ENCODE measurements at places on chromosomes 2 and 18. TPM values are rescaled to one million over a fixed set of nuclear protein-coding genes. Genes with fewer than 3 reads are reported as not detected.

DNA sequence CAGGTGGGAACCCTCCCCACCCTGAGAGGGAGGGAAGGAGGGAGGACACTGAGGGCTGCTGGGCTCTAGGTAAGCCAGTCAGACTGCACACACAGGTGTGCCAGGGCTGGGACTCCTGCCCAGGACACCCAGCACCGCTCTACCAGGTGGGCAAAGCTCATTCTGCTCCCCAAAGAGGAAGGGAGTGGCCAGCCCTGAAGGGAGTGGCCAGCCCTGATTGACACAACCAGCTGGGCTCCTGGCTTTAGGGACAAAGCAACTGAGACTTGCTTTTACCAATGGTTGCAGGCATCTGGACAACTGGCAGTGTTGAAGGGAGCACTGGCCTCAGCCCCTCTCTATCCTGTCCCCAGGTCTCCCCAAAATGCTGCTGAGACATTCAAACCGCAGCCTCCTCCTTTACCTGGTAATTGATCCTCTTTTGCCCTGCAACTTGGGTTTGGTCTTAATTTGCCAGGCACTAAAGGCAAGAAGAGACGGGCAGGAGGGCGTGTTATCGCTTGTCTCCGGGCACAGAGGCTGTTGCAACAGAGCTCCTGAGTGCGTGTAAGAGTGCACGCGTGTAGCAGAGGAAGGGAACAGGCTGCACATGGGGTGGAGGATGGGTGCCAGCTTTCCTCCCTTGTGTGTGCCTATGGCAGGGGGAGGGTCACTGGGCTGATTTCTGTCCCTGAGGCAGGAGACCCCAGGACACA is 14.5 kb upstream of the FOSL2 start:
- no peak for DNase-seq

DNA sequence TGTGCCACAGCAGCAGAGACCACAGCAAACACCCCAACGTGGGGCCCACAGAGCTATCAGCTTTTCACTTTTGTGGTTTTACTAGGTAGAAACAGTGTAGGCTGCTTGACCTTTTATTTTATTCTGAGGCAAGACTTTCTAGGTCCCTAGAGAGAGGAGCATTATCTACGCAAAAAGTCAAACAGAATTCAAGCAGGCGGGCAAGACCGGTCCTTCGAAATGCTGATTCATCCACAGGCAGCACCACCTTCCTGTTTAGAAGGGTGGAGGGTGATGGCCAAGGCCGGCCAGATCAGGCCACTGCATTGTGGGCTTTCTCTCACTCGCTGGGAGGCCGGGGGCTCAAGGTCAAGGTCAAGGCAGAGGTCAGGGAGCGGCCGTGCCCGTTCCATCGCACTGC is 573.0 kb downstream of the GALR1 start:
- DNase-seq = no peak

- no peak for DNase-seq
Measured at GRCh38 chr2:213016984-213017351, 134.4 kb downstream of the IKZF2 start.

DNA sequence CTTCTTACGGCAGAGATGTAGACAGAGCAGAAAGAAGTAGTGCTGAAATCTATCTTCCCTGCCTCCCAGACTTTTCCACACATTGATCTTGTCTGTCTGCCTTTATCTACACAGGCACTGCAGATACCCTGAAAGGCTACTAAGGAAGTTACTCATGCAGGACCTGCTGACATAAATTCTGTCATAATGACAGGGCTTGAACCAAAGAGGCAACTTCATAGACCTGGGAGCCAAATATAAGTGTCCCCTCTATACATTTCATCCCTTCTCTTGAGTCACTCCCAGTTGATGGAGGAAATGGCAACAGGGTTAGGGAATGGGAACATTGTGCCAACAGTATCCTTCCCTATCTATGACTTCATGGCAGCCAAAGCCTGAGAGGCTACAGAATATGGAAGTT is 157.5 kb downstream of the TNS1 start:
- DNase-seq = no peak

GRCh38 chr2:33620-34019 is 12.7 kb downstream of the FAM110C start:
- DNase-seq = no peak

GRCh38 chr18:6610466-6610865 is 119.0 kb upstream of the ARHGAP28 start:
- DNase-seq = no peak

GRCh38 chr2:47072018-47072691 is 83.0 kb downstream of the STPG4 start:
- DNase-seq = peak; percentile 91

- DNase-seq = no peak
Measured at GRCh38 chr2:207066791-207067460, 98.8 kb downstream of the KLF7 start.

GRCh38 chr2:88753833-88754584 is 62.5 kb downstream of the RPIA start:
- no peak for DNase-seq

DNA sequence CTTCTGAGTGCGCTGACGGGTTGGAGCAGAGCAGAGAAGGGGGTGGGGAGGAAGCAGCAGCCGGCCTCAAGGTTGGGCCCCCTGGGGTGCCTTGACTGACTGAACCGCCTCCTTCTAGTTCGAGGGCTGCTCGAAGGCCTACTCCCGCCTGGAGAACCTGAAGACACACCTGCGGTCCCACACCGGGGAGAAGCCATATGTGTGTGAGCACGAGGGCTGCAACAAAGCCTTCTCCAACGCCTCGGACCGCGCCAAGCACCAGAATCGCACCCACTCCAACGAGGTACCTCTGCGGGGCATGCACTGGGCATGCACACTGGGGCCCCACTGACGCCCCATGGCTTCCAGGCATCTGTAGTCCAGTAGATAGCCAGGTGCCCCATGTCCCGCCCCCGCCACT is 246.9 kb downstream of the GLI2 start:
- DNase-seq = no peak

DNA sequence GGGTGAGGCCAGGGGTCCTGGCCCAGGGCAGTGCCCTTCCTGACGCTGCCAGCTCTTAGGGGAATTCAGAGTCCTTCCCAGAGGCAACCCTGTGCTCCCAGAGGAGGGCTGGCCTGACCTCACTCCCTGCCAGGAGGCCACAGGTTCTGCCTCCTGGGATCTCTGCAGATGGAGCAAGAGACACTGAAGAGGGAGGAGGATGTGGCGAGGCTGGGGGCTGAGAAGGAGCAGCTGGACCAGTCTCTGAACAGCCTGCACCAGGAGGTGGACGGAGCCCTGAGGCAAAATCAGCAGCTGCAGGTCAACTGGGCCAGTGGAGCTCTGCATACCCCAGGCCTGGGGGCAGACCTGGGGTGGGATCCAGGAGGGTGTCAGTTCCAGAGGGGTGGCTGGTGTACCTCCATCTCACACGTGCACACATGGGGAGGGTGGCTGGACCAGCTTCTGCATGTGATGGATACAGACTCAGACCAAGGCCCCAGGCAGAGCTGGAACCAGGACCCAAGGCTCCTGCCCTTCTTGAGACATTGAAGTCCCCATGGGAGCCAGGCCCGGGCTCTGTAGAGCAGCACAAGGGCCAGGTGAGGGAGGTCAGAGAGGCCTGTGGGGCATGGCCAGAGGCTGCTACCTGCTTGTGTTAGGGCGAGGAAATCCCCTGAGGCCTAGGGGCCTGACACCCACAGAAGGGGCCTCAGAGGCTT is 9.7 kb upstream of the SNED1 start:
- DNase-seq = no peak

DNA sequence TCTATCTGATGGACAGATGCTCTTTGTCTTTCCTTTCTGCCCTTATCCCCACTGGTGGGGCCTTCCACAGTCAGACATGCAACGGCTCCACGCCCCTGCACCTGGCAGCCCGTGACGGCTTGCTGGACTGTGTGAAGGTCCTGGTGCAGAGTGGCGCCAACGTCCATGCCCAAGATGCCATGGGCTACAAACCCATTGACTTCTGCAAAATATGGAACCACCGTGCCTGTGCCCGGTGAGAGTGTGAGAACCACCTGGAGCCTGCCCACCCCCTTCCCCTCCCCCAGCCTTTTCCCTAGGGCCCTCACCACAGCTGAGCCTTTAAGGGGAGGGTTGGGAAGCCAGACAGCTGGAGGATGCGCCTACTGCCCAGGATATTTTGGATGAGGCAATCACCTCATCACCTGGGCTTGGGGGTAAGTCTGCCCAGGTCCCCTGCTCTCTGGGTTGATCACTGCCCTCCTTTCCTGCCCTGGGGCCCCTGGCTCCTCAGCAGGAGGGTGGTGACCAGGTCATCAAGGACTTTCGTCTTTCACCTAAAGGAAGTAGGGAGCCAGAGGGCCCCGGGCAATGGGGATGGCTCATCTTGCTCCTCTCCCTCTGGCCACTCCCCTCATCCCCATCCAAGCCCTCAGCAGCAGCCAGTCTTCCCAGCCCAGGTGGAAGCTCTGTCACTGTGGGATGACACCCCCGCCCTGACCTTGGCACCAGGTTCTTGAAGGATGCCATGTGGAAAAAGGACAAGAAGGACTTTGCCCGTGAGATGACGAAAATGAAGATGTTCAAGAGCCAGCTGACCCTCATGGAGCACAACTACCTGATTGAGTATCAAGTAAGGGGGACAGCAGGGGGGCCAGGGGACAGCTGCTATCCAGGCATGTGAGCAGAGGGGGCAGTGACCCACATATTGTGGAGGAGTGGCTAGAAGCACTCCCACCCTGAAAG is 3.7 kb downstream of the ANKRD53 start:
- no peak for DNase-seq

- DNase-seq = no peak
Measured at GRCh38 chr2:60954139-60954538, 63.4 kb upstream of the PEX13 start.

DNA sequence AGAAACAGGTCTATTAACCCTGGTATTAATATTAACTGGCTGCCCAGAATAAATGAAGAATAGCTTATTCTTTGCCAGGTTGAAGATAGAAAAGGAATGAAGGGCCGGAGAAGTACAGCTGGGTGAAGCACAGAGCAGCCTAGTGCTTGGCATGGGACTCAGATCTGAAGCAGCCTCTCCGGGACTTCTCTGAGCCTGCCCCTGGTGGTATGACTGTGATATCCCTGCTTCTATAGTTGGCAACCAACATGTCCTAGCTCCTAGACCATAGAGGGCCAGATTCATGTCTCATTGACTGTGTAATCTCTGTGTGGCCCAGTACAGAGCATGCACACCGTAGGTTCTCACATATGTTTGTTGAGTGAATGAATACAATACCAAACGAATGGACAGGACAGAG is 107.8 kb downstream of the MSH2 start:
- no peak for DNase-seq

DNA sequence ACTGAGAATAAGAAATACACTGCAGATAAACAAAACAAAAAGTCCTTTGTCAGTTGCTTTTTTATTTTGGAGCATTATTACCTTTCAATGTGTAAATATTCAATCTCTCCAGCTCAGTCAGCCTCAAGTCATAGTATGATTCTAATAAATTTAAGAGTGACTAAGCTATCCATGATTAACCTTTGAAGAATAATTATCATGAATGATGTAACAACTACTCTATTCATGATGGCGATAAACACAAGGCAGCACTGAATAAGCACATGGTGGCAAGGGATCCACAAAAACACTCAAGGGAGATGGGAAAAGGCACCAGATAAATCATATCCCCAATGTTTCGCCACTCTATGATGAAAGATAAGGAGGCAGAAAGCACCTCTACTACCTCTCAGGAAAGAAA is 67.0 kb downstream of the MAP4K3 start:
- no peak for DNase-seq

GRCh38 chr2:217709478-217710210 is 293.2 kb downstream of the TNS1 start:
- no peak for DNase-seq

GRCh38 chr2:232315923-232316299 is 62.6 kb upstream of the ALPP start:
- no peak for DNase-seq

DNA sequence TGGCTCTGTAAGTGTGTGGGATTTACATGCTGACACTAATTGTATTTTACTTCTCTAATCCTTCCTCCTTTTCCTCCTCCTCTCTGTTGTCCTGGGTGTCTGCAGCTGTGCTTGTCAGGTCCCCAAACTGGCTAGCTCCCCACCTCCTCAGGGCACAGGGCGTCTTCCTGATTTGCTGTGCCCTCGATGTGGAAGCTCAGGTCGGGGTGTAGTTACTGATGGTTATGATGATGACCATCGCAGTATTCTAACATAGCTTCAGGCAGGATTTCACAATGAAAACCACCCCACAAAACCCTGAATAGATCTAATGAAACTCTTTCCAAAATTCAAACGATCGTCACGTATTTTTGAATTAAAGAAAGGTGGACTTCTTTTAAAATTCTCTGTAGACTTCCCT is 428.4 kb downstream of the TGIF1 start:
- DNase-seq = no peak

- DNase-seq = no peak
Measured at GRCh38 chr2:37441055-37441454, 96.6 kb downstream of the QPCT start.

DNA sequence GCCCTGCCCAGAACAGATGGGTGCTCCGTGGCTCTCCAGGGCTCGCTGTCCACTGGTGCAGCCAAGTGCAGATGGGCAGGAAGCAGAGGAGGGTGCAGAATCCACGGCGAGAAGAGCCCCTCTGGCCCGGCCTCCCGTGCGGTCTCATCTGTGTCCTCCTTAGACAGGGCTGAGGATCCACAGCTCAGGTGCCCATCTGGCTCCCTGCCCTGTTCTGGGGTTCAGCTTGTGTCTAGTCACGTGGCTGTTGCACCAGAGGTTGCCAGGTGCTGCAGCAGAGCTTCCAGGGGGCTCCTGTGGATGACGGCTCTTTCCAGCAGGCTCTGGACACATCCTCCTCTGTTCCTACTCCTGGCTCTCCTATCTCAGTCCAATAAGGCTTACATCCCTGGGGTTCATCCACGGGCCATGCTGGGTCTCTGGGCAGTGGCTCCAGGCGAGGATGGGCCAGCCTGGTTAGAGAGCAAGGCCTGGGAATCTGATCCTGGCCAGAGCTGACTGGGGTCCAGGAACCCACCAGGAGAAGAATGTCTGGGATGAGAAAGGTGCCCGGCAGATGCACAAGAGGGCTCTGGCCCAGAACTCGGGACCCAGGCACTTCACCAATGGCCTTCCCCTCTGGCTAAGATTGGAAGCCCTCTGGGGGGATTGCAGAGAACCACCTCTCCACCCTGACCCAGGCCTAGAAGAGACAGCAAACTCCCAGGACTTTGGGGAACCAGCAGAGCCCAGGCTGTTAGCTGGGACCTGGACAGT is 116.3 kb upstream of the ID2 start:
- DNase-seq = no peak

GRCh38 chr2:144358374-144358964 is 161.4 kb downstream of the ZEB2 start:
- DNase-seq = no peak

TCF4 gene
- total RNA-seq = 43.1 TPM

UGT1A7 gene
- not detected for total RNA-seq

ASB18 gene
- not detected for total RNA-seq

KYNU gene
- not detected for total RNA-seq

MC5R gene
- total RNA-seq = 0.69 TPM

RAB12 gene
- total RNA-seq = 111 TPM

DIPK1C gene
- not detected for total RNA-seq

ACVR1 gene
- total RNA-seq = 1.9 TPM

SULT1C2 gene
- total RNA-seq = not detected

POTEJ gene
- total RNA-seq = not detected

LAMA1 gene
- 1.1 TPM for total RNA-seq

DDX18 gene
- 40.2 TPM for total RNA-seq

ABCG5 gene
- not detected for total RNA-seq
